Activated CD4-positive, alpha-beta T cell treated with anti-CD3 and anti-CD28 coated beads, Interleukin-2, Interleukin-6, amounts not matched to agents 100 ng/mL and 50 ng/mL, durations not matched to agents 16 hours and 8 hours (primary cell): ENCODE measurements at places on chromosomes 1 and 21.

DNA sequence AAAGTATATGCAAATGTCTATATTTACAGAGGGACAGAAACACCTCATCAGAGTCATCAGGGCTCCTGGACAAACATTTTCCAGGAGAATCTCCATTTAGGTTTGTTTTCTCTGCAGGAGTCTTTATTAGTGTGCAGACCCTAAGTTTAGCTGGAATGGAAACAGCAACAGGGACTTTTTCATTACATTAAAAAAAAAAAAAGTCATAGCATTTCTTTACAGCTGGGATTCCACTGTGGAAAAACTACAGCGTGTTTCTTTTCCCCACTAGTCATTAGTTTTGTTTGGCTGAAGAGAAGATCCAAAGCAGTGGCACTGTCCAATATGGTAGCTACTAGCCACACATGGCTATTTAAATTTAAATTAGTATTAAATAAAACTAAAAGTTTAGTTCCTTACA, 49.6 kb downstream of the LHX4 start:
- DNase-seq, result no peak

GRCh38 chr1:243483071-243483771, 227.4 kb downstream of the SDCCAG8 start:
- no peak for DNase-seq

GRCh38 chr1:212255705-212256307, 29.4 kb upstream of the PPP2R5A start:
- peak; percentile 2 for DNase-seq

DNA sequence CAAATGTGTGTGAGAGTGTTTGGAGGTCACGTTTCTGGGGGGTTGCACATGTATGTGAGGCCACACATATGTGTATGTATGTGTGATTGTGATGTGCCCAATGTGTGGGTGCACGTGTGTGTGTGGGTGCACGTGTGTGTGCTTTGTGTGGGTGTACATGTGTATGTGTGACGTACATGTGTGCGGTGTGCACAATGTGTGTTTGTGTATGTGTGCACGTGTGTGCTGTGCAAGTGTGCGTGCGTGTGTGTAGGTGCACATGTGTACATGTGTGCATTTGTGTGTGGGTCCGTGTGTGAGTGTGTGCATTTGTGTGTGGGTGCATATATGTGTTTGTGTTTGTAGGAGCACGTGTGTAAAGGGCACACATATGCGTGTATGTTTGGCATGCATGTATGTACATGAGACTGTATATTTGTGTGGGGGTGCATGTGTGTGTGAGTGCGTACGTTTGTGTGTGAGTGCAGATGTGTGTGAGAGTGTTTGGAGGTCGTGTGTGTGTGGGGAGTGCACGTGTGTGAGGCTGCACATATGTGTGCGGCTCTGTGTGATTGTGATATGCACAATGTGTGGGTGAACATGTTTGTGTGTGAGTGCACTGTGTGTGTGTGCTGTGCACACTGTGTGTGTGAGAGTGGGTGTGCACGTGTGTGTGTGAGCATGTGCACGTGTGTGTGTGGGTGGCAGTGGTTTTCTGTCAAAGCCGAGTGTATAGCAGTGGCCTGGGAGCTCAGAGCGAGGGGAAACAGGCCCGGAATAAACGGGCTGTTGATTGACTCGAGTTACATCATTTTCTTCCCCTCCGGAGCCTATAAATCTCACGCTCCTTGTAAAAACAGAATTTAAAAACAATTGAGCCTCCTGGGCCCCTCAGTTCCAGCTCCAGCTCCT, 132.7 kb upstream of the ARHGEF16 start:
- DNase-seq, result no peak

- no peak for DNase-seq
These were observed 13.6 kb downstream of the COA7 start for GRCh38 chr1:52684545-52684944.

- no peak for DNase-seq
These were observed 12.4 kb downstream of the ADAR start for GRCh38 chr1:154595621-154596020.

DNA sequence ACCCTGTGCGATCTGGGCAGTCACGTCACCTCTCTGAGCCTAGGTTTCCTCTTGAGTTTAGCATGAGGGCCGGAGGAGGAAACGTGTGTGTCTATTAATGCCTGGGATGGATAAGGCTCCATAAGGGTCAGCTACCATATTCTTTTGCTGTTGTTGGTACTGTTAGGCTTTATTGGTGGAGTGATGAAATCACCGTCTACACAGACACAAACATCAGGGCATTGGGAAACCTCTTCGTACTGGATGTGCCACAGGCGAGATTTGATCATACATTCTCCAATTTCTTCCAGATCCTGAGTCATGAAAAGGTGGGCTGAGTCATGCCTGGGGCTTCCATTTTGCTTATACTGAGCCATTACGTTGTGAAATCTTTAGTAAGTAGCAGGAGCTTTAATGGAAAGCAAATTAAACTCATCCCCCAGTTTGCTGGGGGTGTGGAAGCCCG, 24.9 kb upstream of the GRHL3 start:
- DNase-seq, result no peak

GRCh38 chr1:112536561-112536960, 27.8 kb downstream of the WNT2B start:
- no peak for DNase-seq

GRCh38 chr1:214476229-214476985, 75.0 kb downstream of the PTPN14 start:
- DNase-seq, result no peak

- no peak for DNase-seq
These were observed 6.0 kb upstream of the TMPRSS15 start for GRCh38 chr21:18409579-18409978.

GRCh38 chr1:246674049-246674448, 50.2 kb upstream of the SCCPDH start:
- no peak for DNase-seq

- DNase-seq, result no peak
These were observed 255.9 kb downstream of the LMO4 start for GRCh38 chr1:87584586-87584985.

DNA sequence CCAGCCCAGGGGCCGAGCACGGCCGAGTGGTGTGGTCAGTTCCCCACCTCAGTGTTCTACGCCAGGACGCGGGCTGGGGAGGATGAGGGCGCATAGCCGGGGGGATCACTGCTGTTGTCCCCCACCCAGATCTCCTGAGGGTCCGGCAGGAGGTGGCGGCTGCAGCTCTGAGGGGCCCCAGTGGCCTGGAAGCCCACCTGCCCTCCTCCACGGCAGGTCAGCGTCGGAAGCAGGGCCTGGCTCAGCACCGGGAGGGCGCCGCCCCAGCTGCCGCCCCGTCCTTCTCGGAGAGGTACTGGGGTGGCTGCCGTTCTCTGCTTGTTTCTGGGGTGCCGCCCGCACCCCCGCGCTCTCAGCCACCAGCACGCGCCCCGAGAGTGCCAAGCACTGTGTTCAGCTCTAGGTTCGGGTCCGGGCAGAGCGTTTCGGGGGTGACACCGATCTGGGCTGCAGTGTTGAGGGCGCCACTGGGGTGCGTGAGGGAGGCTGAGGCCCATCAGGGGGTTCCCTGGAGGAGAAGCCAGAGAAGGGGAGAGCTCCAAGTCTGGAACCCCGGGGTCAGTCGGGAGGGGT, 17.4 kb downstream of the SAMD11 start:
- no peak for DNase-seq

GRCh38 chr1:76377247-76377646, 302.7 kb downstream of the ST6GALNAC3 start:
- DNase-seq, result no peak

GRCh38 chr1:166858726-166859419, 17.2 kb downstream of the TADA1 start:
- no peak for DNase-seq

GRCh38 chr1:100305954-100306353, 39.9 kb downstream of the RTCA start:
- DNase-seq, result no peak

DNA sequence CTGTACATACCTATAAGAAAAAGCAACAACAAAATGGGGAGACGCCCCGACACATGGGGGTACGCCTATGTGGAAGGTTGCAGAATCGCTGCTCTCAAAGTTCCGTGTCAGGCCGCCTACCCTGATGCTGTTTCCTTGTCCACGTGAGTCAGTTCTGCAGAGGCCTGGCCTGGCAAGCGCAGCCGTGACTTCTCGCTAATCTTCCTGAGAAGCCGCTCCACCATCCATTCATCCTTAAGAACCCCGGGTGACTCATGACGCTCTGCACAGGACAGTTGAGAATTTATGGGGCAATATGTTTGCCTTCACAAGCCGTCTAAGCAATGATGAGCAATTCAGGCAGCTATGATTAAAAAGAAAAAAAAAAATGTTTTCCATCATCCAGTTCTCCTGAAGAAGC, 122.3 kb upstream of the TMPRSS2 start:
- no peak for DNase-seq

DNA sequence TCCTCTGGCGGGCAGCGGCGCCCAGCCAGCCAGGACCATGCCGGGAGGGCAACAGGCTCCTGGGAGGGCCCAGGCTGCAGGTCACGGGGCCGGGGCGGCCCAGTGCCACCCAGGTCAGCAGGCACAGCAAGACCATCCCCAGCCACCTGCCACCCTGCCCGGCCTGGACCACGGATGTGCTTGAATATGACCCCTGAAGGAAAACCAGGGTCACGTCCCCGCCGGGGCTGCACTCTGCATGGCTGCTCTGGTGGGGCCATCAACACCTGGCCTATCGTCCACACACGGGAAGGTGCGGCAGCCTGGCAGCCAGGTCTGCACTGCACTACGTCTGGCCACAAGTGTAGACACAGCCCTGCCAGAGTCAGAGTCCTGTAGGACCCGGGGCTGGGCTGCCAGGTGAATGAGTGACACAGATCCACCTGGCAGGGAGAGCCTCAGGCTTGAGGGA, 6.9 kb downstream of the WNT9A start:
- no peak for DNase-seq

DNA sequence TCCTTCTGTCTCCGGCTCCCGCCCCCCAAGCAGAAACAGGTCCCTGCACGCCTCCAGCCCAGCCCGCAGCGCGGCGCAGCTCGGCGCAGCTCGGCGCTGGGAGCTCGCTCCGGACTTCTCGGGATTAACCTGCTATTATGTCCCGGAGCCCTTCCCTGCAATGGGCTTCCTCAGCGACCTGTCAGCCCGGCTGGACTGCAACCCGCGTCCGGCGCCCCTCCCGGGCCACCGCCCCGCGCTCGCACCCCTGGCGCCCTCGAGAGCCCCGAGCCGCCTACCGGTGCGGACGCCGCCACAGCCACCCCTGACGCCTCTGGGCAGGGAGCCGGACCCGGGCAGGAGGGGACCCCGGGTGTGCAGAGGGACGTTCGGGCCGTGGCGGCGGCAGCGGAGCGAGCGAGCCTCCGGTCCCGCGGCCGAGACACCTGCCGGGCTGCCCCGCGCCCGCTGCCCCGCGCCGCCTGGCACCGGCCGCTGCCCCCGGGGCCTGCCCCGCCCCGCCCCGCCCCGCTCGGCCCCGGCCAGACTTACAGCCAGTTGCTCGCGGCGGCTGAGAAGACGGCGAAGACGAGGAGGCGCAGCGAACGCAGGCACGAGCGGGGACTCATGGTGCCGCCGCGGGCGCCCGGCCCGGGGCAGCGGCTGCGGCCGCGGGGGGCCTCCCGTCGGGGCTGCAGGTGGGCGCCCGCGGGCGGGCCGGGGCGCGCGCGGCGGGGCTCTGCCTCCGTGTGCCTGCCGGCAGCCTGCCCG, 407 bp downstream of the WNT4 start:
- no peak for DNase-seq

- peak; percentile 58 for DNase-seq
These were observed 74.2 kb downstream of the GABPA start for GRCh38 chr21:25809013-25809412.

DNA sequence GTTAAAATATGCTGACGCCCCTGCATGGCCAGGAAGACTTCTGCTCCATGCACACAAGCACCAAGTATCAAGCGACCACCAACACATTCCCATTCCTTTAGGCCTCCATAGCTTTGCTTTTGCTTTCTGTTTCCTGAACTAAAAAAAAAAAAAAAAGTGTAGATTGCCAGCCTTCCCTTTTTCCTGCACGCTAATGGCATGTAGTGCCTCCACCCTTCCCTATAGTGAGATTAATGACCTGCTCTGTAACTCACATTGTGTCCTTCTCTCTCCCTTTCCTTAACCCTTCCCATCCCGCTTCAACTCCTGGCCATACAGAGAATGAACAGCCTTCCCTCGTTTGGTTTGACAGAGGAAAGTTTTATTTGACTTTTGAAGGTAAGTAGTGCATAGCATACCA, 57.1 kb upstream of the DYNLT5 start:
- no peak for DNase-seq

DNA sequence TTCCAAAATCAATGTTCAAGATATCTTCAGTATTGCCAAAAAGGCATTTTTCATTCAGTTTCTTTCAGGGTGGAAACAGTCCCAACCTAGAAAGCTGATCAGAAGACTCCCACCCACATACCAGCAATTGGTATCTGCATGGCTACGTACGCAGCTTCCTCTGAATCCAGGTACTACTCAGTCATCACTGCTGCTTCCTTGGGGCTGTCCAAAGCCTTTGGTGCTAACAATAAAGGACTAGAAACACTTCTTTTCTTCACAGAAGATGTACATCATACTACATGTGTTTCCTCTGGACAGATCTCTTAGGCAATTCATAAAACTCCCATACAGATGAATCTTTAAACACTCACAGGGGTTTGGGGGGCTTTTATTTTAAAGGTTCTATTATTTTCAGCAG, 29.8 kb downstream of the VPS26C start:
- DNase-seq, result no peak

DNA sequence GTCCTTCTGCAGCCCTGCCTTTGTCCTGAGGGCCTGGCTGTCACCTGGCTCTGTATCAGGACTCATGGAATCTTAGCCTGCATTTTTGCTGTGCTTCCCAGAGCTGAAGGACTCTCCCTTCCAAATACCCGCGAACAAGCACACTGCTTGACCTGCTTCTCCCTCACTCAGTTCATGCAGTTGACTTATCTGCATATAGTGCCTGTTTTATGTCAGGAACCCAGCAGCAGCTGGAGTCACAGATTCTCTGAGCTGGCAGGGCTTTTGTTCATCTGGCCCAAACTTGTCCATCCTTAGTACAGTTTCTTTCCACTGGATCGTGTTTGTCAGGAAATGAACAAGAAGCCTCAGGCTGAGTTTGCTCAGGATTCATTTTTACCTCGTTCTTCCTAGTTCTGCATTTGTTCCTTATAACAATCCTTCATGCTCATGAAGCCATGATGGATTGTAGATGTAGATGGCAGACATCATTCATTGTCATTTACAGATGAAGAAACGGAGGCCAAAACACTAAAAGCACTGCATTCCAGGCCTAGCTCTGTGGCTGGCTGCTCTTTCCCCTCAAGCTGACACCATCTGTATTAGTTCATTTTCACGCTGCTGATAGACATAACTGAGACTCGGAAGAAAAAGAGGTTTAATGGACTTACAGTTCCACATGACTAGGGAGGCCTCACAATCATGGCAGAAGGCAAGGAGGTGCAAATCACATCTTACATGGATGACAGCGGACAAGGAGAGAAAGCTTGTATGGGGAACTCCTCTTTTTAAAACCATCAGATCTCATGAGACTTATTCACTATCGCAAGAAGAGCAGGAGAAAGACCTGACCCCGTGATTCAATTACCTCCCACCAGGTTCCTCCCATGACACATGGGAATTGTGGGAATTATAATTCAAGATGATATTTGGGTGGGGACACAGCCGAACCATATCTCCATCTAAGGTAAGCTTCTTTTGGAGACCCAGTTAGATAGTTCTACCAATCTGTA, 150.9 kb downstream of the HIVEP3 start:
- DNase-seq, result no peak
